ENCODE measurements at places on chromosomes 7 and 10.

DNA sequence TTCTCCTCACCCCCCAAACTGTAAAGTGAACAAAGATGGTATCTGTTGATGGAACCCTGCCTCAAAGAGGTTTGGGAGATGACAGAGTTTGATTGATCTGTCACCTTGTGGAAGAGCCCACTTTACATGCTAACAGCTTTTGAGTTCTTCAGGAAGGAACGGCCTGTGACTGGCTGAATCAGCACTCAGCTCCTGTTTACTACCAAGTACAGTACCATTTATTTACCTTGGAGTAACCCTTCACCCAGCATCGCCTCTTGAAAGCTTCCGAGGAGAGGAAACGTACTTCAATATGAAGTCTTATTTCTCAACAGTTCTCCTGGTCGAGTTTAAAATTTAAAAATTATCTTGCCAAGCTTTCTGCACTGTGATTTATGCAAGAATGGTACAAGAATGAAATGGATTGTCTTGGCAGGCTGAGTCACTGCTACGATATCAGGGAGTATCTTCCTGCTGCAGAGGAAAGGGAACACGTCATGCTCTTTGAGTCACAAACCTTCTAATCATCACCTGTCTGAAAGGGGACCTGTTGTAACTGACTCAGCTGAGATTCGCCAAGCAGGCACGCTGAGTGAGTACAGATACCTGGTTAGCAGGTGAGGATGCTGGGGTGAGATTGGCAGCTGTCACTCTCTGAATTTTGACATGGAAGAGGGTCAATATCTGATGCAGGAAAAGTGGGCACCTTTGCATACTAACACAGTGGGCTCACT is 30.1 kb downstream of the KLF6 start:
- DNase-seq, result no peak

DNA sequence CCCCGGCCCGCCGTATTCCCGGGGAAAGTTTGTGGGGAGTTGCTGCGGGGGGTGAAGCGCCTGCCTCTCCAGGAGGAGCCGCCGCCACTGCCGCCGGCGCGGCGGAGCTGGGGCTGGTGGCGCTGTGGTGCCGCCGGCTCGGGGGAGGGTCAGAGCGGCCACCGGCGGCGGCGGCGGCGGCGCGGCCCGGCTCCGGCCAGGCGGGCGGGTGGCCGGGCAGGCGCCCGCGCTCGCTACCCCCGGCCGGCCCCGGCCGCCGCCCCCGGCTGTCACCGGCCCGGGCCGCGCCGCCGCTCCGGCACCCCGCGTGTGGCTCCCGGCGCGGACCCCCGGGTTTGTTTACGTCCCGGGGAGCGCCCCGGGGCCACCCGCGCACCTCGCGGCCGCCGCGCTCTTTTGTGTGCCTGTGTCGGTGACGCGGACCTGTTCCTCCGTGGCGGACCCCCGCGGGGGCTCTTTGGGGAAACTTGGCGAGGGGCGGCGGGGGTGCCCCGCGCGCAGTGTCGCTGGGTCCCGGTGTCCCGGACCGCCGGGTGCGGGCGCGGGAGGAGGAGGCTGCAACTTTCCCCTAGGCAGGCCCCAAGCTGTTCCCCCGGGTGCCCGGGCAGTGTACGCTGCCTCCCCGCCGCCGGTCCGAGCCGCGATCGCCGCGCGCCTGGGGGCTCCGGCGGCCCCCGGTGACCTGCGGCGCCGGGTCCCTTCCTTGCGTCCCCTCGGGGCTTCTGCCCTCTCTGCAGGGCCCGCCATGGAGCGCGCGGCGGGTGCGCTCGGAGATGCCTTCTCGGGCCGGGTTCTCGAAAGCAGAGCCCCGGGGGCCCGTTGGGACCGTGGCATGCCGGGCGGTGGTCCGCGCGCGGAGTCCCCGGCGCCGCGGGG is 593 bp upstream of the CUX1 start:
- DNase-seq, result no peak

DNA sequence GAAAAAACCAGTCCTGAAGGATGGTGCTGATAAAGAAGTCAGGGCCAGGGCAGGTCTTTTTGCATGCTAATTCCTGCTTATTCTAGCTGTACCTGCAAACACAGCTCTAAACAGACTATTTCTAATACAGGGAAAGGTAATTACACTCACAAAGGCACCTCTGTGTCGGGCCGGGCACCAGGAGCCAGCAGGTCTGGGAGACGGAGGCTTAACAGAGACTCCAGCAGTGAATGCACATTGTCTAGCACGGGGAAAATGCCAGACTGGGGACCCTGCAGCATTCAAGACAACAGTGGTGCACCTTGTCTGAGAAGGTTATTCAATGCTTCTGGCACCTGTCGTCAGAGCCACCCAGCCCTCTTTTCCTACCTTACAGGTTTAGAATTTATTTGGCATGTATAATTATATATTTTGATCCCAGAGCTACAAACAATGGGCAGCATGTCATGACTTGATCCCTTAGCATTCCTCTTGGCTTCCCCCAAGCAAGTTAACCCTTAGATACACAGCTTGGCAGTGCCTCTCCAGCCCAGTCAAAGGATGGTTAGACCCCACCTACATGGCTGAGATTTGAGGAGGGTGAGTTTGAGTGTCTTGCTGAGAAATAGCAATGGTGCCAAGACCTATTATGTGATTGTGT is 185.2 kb downstream of the SLC25A13 start:
- no peak for DNase-seq

- no peak for DNase-seq
Observed at GRCh38 chr7:34034728-34035127, 129.4 kb downstream of the BMPER start.

DNA sequence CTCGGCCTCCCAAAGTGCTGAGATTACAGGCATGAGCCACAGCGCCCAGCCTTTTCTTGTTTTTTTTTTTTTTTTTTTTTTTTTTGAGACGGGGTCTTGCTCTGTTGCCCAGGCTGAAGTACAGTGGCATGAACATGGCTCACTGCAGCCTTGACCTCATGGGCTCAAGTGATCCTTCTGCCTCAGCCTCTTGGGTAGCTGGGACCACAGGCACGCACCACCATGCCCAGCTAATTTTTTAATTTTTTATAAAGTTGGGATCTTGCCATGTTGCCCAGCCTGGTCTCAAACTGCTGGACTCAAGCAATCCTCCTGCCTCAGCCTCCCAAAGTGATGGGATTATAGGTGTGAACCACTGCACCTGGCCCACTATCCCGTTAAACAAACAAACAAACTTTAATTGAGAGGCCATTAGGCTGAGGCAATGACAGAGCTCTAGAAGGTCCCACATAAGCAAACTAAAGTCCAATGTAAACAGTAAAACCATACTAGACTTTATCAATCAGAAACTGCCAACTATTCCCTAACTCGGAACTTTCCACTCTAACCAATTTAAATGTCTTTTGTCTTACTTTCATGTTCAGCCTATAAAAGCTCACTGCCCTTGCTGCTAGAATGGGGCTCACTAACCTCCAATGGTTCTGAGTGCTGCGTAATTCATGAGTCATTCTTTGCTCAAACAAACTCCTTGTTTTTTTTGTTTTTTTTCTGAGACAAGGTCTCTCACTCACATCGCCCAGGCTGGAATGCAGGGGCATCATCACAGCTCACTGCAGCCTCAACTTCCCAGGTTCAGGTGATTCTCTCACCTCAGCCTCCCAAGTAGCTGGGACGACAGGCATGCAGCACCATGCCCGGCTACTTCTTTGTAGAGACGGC is 1.9 kb downstream of the DHX32 start:
- no peak for DNase-seq

DNA sequence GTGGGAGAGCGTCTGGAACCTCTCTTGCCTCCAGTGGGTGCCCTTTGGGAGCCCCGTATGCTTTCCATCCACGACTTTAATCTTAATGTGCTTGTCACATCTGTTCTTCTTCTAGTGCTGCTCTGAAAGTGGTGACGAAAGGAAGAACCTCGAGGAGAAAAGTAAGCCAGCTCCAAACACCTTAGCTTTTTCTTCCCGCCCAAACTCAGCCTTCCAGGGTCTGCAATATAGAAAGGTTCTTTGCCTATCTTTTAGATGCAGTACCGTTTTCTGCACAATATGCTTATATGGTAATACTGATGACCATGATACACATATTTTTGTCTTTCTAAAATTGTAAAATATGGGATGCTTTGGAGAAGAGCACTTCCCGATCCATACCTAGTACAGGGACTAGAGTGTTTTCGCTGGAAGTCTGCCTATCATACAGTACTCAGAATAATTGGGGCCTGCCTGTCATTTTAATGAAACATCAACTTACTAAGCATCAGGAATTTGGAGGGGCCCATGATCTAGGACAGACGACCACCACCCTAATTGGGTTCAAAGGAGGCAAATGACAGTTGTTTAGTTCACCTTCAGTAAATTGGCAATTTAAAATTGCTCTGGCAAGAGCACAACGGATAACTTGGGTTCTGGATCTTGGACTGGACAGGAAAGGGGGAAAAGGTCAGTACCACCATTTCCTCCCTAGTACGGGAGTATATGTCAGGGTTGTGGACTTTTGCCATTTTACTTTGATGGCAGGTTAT is 884 bp downstream of the RINT1 start:
- no peak for DNase-seq

GRCh38 chr7:55565681-55566080 is 6.6 kb downstream of the VOPP1 start:
- no peak for DNase-seq

- DNase-seq, result no peak
Observed at GRCh38 chr7:22582863-22583622, 83.1 kb upstream of the STEAP1B start.

- no peak for DNase-seq
Observed at GRCh38 chr7:120502132-120502531, 229.2 kb downstream of the KCND2 start.

DNA sequence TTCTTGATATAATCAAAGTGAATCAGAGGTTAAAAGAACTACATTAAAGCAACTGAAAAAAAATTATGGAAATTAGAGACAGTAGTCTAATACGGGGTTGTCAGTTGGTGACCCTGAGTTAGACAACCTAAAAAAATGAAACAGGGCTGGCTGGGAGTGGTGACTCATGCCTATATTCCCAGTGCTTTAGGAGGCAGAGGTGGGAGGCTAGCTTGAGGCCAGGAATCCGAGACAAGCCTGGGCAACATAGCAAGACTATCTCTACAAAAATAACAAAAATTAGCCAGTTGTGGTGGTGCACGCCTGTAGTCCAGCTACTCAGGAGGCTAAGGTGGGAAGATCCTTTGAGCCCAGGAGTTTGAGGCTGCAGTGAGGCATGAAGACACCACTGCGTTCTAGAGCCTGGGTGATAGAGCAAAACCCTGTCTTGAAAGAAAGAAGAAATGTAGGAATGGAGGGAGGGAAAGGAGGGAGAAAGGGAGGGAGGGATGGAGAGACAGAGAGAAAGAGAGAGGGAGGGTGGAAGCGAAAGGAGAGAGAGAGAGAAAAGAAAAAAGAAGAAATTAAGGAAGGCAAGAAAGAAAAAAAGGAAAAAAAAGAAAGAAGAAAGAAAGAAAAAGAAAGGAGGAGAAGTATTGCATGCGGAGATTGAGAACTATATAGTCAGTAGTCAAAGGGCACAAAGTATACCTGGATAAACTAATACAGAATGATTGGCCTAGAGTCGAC is 166.1 kb downstream of the TPST1 start:
- no peak for DNase-seq

- no peak for DNase-seq
Observed at GRCh38 chr10:121680879-121681655, 82.8 kb upstream of the FGFR2 start.

DNA sequence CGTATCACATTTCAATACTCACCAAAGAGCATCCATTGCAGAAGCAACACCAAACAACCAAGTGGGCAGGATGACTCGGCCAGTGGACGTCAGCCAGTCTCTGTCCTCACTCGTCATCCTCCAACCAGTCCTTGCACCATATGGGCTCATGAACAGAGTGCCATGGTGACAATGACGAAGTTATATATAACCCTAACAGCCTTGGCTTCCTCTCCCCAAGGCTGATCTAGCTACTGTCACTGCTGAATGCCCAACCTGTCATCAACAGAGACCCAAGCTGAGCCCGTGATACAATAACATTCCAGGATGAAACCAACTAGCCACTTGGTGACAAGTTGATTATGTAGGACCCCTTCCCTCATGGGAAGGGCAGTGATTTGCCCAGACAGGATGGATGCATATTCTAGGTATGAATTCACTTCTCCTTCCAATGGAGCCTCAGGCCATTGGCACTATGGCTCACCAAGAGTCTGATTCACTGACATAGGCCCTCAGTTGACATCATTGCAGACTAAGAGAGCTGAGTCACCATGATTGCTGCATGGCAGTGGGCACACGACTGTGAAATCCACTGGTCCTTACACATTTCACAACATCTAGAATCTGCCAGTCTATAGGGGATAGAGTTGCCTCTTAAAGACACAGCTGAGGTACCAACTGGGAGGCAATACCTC is 26.3 kb upstream of the PPIF start:
- DNase-seq, result no peak

DNA sequence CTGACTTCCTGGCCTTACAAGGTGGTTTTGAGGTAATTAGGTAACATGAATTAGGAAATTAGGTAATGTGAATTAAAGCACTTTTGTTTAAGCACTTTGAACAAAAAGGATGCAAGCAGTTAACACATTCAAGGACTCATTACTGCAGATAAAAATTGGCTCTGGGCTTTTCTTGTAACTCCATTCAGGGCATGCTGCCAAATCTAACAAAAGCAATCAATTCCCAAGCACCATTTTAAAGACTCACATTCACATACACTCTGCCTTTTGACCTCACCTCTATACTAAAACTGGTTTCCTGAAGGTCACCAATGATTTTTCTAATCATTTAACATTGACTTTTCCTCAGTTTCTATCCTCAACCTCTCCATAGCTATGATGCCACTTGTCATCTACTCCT is 251.2 kb upstream of the RHOBTB1 start:
- no peak for DNase-seq

- no peak for DNase-seq
Observed at GRCh38 chr7:43650457-43651052, 67.6 kb downstream of the STK17A start.

GRCh38 chr7:47317487-47317886 is 264.4 kb downstream of the TNS3 start:
- DNase-seq, result no peak

DNA sequence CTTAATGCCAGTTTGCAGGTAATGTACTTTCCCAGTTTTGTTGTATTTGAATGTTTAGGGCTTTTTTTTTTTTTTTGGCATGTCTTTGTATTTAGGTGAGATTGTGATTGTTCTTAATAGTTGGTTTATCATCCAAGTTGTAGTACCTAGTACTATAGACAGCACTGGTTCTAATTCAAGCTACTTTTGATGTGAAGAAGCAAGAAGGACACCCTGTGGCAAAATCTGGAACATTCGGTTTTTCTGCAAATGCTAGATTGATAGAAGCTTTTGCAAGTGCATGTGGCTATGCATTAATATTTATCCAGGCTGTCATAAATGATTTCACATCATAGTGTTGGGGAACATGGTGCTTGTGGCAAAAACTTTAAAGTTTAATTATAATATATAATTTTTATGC is 248.9 kb downstream of the FOXP2 start:
- no peak for DNase-seq
